ENCODE measurements at places on chromosomes 13 and 19.

DNA sequence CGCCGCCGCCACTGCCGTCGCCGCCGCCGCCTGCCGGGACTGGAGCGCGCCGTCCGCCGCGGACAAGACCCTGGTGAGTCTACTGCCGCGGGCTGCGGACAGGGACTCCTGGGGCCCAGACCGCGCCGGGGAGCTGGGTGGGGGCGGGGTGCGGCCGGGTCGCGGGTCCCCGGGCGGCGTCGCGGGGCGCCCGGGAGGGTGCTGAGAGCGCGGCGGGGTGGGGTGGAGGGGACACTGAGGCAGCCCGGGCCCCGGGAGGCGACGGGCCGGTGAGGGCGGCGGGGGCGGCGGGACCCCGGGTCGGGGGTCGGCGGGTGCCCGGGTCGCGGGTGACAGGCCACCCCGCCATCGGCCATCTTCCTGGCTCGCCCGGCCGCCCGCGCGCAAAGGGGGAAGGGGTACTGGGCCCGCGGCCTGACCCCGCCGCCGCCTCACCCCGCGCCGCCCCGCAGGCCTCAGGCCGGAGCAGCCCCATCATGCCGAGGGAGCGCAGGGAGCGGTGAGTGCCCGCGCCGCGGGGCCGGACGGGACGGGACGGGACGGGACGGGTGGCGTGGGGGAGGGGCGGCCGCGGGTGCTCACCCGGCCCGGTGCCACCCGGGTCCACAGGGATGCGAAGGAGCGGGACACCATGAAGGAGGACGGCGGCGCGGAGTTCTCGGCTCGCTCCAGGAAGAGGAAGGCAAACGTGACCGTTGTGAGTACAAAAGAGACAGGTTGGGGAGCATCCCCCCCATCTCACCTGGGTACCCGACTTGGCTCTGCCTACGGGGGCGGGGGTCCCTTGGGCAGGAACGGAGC, 489 bp downstream of the CCNE1 start:
- H3K27ac ChIP-seq, result no peak overlapping the region
- peak overlapping the region; percentile 34 for H3K4me3 ChIP-seq
- H3K4me1 ChIP-seq, result peaks cover 14% of the 10 kb centered on the region
- DNase-seq, result peak; percentile 7
- no peaks in the 10 kb centered on the region for H3K36me3 ChIP-seq

GRCh38 chr13:80166352-80166751, 174.6 kb downstream of the SPRY2 start:
- no peaks in the 10 kb centered on the region for H3K4me1 ChIP-seq
- H3K36me3 ChIP-seq, result no peaks in the 10 kb centered on the region
- no peak overlapping the region for H3K27ac ChIP-seq
- no peaks in the 10 kb centered on the region for H3K27me3 ChIP-seq
- H3K4me3 ChIP-seq, result no peak overlapping the region
- DNase-seq, result no peak

DNA sequence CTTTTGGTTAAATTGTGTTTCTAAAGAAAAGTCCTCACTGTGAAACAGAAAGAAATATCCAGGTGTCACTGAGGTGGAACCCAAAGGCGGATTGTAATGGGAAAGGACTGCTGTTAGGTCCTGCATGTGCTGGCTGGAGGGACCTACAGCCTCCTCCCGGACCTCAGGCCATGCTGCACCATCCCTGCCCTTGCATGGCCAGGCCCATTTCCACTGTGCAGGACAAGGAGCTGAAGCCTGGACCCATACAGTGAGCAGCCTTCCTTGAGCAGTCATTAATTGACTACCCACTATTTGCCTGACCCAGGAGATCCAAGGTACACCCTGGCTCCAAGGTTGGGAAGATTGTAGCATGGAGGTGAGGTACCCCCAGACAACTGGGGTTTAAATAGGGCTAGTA, 17.6 kb downstream of the VSTM2B start:
- H3K27me3 ChIP-seq, result peaks cover 4% of the 10 kb centered on the region
- H3K4me3 ChIP-seq, result no peak overlapping the region
- no peak for DNase-seq
- no peaks in the 10 kb centered on the region for H3K36me3 ChIP-seq
- H3K27ac ChIP-seq, result no peak overlapping the region
- no peaks in the 10 kb centered on the region for H3K4me1 ChIP-seq

GRCh38 chr19:35140962-35141836, 1.9 kb upstream of the FXYD7 start:
- H3K27me3 ChIP-seq, result no peaks in the 10 kb centered on the region
- H3K4me1 ChIP-seq, result peaks cover 53% of the 10 kb centered on the region
- H3K27ac ChIP-seq, result no peak overlapping the region
- H3K4me3 ChIP-seq, result peak overlapping the region; percentile 42
- DNase-seq, result peak; percentile 96

DNA sequence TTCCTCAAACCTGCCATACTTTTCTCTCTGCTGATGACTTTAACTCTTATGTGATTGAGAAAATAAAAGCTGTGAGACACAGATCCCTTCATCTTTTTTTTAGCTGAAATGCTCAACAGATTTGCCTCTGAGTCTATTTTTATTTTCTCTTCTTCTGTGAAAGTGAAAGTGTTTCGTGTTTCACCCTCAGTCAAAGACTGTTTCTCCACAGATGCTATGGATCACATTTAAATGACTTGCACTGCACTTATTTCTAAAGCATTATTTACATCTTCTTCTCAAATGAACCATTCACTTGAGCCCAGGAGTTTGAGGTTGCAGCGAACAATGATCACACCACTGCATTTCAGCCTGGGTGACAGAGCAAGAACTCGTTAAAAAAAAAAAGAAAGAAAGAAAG, 890.1 kb upstream of the PCDH20 start:
- H3K27me3 ChIP-seq, result no peaks in the 10 kb centered on the region
- H3K27ac ChIP-seq, result no peak overlapping the region
- no peak for DNase-seq
- H3K4me3 ChIP-seq, result no peak overlapping the region
- no peaks in the 10 kb centered on the region for H3K36me3 ChIP-seq
- H3K4me1 ChIP-seq, result no peaks in the 10 kb centered on the region

GRCh38 chr13:113765564-113765910, 6.5 kb downstream of the TMEM255B start:
- no peak overlapping the region for H3K4me3 ChIP-seq
- no peaks in the 10 kb centered on the region for H3K36me3 ChIP-seq
- H3K27ac ChIP-seq, result no peak overlapping the region
- DNase-seq, result no peak

DNA sequence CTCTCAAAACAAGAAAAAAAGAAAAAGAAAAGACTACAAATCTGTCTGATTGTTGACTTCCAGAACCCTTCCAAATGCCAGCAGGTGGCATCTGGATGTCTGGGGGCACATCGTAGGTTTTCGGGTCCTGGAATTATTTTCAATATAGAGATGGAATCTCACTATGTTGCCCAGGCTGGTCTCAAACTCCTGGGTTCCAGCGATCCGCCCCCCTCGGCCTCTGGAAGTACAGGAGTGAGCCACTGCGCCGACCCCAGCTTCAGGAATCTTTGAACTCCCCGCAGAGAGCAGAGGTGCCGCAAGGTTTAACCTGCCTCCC, 567 bp upstream of the B3GNT3 start:
- H3K4me3 ChIP-seq, result no peak overlapping the region
- H3K4me1 ChIP-seq, result peaks cover 66% of the 10 kb centered on the region
- no peaks in the 10 kb centered on the region for H3K36me3 ChIP-seq

DNA sequence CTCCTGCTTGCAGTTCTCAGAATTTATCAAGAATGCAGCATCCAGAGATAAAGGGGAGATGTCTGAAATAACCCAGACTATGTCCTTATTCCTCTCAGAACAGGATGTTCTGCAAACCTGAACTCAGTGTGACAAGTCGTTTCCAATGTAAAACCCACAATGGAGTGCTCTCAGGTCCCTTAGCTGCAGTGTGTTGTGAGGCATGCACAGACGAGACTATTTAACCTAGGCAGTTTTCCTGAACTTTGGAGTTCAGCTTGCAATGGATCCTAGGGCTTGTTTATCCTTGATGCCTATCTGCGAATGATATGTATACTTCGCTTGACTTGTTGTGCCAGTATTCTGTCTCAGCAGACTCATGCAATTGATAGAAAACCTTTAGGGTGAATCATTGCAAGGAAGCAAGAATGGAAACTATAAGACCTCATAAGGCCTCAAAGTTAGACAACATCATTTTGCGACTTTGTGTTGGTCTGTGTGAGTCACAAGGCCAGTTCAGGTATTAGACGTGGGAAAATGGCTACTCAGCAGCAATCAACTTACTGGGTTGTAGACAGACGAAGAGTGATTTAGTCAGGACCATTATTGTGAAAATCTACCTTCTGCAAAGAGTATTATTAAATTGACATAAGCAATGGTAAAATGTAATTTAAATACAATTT, 2439.9 kb upstream of the PCDH20 start:
- H3K4me3 ChIP-seq, result no peak overlapping the region
- DNase-seq, result no peak
- no peaks in the 10 kb centered on the region for H3K36me3 ChIP-seq
- H3K27ac ChIP-seq, result no peak overlapping the region
- H3K27me3 ChIP-seq, result no peaks in the 10 kb centered on the region

DNA sequence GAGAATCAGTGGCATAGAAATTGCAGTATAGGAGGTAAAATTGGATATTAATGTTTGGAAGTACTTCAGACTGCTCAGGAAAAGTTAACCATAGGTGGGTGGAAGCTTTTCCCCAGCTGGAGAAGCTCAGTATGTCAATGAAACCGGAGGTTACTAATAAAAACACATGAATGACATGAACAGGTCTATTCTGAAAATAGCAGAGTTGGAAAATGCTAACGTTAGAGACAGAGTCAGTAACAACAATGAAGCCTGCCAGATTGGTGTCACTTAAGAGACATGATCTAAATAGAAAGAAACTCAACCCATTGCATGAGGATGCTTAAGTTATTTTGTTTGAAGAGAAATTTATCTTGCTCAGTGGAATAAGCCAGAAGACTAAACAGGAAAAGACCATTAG, 364.5 kb downstream of the DNAJC15 start:
- no peaks in the 10 kb centered on the region for H3K27me3 ChIP-seq
- no peaks in the 10 kb centered on the region for H3K36me3 ChIP-seq
- H3K4me1 ChIP-seq, result no peaks in the 10 kb centered on the region
- no peak overlapping the region for H3K4me3 ChIP-seq
- DNase-seq, result no peak
- no peak overlapping the region for H3K27ac ChIP-seq

- H3K36me3 ChIP-seq, result no peaks in the 10 kb centered on the region
- DNase-seq, result peak; percentile 57
- peaks cover 55% of the 10 kb centered on the region for H3K27me3 ChIP-seq
- no peak overlapping the region for H3K27ac ChIP-seq
Observed at GRCh38 chr19:40599331-40599901, 1.8 kb upstream of the LTBP4 start.
